ENCODE measurements at places on chromosomes 2 and 18.
A peak's percentile ranks its signal among the peaks of the same experiment; 100 is the strongest.

- no peak for DNase-seq
Observed at GRCh38 chr2:38581193-38582147, 21.3 kb downstream of the HNRNPLL start.

- no peak for DNase-seq
Observed at GRCh38 chr18:23870676-23871380, 143.7 kb upstream of the TTC39C start.

- peak; percentile 36 for DNase-seq
Observed at GRCh38 chr18:9137168-9138066, 836 bp downstream of the ANKRD12 start.

DNA sequence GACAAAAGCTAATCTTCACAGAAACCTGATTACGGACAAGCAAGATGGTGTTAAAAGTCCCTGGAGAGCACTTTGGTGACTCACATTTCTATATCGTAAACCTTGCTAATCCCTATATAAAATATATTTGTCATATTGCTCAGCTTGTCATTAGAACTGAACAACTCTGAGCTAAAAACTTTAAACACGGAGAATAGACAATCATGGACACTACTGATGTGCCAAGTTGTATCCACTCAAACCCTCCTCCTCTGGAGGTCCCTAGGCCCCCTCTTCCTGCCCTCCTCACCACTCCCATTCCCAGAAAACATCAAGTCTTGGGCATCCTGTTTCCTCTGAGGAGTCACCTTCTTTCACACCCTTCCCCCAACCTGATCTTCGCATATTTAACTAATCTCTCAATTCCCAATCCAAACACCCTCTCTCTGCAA is 138.7 kb upstream of the PID1 start:
- DNase-seq, result no peak

Measured in stimulated activated CD8-positive, alpha-beta memory T cell treated with anti-CD3 and anti-CD28 coated beads, Interleukin-15, amount 100 ng/mL, for 24 hours (primary cell).